ENCODE measurements at places on chromosomes 7 and 10.

DNA sequence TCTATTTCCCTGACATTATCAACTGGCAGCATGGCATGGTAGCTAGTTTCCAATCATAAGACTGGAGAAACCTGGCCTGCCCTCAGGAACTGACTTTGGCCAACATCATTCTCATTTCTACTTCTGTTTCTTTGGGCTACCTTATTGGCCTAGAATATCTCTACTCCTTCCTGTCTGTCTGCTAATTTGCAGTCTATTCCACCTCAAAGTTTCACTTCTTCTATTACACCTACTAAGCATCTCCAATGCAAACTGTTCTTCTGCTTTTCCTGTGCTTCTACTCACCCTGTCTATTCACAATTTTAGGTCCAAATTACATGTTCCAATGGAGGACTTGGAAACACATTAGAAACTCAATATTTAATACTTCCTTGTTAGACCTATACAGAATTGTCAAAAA is 65.6 kb downstream of the ZNF503 start:
- no peak for DNase-seq

DNA sequence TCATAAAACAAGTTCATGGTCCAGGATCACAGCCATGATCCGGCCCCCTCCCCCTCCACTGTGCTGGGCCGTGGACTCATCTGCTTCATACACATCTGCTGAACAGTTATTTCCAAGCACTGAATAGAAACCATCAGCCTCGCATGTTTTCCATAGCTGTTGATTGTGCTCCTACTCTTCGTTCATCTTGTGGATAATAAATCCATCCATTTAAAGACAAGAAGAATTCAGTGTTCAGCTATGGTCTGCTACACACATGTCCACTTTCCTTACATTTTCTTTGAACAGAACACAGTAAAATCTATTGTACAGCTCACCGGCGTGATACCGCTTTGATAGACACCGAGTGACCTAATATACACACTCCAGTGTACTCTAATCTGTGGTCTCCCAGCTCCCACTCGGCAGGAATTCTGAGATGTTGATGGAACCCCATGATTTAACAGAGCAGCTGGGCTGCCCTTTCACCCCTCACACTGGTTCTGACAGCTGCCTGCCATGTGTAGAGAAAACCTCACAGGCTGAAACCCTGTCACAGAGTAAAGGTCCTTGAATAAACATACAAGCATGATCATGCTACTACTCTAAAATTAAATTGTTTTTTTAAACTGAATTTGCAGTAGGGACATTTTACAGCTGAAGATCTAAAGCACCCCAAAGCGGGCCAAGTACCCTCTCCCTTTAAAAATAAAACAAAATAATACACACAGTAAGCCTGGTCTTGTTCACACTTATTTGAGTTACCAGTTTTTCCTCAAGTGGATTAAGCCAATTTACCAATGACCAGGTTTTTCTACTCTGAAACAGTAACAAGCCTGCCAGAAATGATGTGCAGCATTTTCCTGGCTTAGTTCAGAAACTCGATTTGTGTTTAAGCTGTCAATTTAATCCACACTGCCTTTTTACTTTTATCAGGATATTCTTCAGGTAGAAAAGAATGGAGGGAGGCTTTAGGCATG is 95.1 kb upstream of the FZD1 start:
- DNase-seq, result no peak

- no peak for DNase-seq
Observed at GRCh38 chr10:3906511-3907111, 121.6 kb upstream of the KLF6 start.

- no peak for DNase-seq
Observed at GRCh38 chr7:51968461-51968860, 651.9 kb upstream of the COBL start.

DNA sequence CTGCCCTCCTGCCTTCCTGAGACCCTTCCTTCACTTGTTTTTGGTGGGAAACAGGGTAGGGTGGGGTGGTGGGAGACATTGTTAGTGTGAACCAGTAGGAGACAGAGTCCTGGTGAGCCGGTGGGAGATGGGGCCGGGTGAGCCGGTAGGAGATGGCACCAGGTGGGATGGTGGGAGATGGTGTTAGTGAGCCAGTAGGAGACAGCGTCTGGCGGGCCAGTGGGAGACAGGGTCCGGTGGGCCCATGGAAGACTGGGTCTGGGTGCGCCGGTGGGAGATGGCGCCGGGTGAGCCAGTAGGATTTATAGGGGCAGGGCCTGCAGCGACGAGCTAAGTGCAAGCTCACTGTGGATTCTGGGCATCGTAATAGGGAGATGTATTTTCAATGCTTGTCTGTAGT is 116.8 kb downstream of the TRRAP start:
- no peak for DNase-seq

DNA sequence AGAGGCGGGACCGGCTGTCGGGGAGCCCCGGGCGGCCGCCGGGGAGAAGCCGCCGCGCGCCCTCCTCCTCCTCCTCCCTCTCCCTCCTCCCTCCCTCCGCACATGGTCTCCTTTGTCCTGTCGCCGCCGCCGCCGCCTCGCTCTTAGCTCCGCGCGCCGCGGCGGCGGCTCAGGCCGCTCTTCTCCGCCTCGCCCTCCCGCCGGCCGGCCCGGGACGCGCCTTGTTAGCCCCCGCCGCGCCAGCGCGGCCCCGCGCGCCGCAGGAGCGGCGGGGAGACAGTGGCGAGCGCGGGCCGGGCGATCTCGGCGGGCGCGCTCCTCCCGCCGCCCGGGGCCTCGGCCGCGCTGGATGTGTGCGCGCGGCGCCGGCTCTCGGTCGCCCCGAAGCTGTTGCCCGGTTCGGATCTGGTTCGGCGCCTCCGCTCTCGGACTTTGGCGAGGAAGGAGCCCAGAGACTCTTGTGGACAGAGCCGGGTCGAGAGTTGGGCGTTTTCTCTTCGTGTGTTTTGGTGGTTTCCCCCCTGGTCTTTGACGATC is 437.4 kb upstream of the GALNT17 start:
- DNase-seq, result no peak

DNA sequence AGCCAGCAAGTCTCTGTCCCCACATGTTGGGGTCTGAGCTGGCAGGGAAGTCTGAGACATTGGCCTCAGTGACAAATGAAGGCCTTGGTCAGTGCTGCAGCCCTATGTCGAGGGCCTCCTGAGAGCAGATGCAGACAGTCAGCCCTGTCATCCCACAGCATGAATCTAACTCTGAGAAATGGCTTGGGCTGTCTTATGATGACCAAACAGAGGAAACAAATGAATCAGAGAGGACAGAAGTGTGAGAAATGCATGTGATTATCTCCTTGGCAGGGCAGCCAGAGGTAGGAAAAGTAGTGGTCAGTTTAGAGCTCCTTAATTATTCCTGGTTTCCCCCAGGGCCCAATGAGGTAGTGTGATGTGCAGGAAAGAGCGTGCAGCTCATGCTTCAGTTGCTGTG is 287.6 kb downstream of the SORCS3 start:
- peak; percentile 55 for DNase-seq

DNA sequence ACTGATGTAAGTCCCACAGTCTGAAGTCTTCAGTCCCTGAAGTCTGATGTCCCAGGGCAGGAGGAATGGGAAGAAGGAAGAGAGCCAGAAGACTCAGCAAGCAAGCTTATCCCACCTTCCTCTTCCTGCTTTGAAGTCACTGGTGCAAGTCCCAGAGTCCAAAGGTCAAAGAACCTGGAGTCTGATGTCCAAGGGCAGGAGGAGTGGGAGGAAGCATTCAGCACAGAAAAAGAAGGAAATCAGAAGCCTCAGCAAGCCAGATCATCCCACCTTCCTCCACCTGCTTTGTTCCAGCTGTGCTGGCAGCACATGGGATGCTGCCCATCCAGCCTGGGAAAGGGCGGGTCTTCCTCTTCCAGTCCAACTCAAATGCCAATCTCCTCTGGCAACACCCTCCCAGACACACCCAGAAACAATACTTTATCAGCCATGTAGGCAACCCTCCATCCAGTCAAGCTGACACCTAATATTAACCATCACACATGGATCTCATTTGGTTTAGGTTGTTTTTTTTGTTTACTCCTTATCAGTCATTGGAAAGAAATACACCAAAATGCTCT is 50.9 kb downstream of the ADAM12 start:
- DNase-seq, result no peak

Data from renal cortical epithelial cell (primary cell).